ENCODE measurements at places on chromosomes 11 and 22.

DNA sequence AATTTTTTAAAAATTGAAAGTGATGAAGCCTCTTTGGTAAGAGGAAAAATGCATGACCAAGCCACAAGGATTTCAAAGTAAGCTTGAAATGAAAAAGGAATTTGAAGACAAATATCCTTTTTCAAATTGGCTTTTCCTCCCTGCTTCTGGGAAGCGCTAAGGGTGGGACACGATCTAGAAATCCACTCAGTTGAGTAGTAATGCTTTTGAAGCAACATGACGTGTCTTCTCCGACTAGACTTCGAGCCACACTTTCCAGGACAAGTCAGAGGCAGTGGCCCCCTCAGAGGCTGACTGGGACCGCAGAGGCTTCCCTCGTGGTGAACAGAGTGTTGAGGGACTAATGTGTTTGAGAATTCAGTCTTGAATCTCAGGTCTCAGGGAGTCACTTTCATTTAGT is 39.8 kb downstream of the KREMEN1 start:
- no peak for DNase-seq

GRCh38 chr11:12266132-12266531 is 111.2 kb upstream of the PARVA start:
- DNase-seq = no peak

- peak; percentile 45 for DNase-seq
Measured at GRCh38 chr11:64750361-64751054, 6.6 kb upstream of the RASGRP2 start.

- no peak for DNase-seq
Measured at GRCh38 chr11:76625472-76626186, 44.9 kb downstream of the LRRC32 start.

- DNase-seq = no peak
Measured at GRCh38 chr11:66548041-66548440, 1.3 kb downstream of the ACTN3 start.

GRCh38 chr11:21385669-21386440 is 716.5 kb downstream of the NELL1 start:
- no peak for DNase-seq

GRCh38 chr11:112822478-112823274 is 138.5 kb upstream of the NCAM1 start:
- DNase-seq = no peak

DNA sequence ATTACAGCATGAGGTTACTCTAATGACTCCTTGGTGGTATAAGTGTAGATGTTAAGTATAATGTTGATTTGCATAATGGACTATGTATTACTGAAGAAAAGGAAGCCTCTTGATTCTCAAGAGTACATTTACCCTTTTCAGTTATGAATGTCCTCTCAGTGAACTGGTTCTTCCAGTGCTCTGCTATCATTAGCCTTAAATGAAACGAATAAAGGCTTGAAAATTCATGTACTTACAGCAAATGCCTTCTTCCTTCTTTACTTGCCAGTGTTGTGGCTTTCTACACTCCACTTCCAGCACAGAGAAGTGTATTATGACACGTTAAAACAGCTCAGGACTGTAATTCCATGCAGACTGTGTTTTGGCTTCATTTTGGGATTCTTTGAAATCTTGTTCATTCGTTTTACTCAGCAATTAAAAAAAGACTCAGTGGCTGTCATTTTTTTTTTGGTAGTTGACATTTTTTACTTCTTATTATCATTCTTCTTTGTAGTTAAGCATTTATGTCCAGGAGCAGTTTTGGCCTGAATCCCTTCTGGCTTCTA is 96.9 kb downstream of the MTMR3 start:
- DNase-seq = no peak

- DNase-seq = no peak
Measured at GRCh38 chr11:116059919-116060318, 555.7 kb upstream of the CADM1 start.

- DNase-seq = no peak
Measured at GRCh38 chr11:37336401-37336800, 738.4 kb upstream of the RAG2 start.

DNA sequence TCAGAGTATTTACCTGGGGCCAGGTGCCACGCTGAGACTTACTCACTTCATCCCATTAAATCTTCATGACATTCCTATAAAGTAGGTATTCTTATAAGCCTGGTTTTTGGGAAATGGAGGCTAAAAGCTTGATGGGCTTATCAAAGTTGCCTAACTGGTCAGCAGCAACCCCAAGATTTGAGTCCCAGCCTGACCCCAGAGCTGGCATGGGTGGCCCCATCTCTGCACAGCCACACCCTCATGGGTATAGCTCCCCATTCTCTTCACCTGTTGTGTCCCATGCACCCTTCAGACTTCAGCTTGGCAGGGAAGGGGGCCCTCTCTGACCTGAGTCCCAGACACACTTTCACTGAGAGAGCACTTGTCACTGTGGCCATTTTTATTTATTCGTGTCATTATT is 37.4 kb upstream of the TP53I11 start:
- DNase-seq = no peak

DNA sequence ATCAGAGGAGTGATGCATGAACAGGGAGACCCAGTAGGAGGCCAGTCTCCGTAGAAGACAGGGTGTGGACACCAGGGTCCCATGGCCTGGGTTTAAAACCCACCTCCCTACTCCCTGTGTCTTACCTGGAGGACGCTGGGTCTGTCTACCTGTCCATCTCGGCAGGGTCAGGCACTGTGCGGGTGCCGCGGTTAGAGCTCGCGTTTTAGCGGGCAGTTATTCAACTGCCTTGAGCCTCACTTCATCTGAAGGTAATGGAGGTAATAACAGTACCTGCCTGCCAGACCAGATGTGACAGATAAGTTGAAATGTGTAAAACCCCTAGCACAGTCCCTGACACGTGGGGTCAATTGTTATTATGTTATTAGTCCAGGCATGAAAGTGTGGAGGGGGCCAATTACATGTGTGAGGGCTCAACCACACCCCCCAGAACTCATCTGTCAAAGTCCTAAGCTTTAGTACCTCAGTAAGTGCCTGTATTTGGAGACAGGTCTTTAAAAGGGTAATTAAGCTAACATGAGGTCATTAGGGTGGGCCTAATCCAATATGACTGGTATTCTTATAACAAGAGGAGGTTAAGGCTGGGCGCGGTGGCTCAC is 8.1 kb upstream of the UPK3A start:
- DNase-seq = no peak

DNA sequence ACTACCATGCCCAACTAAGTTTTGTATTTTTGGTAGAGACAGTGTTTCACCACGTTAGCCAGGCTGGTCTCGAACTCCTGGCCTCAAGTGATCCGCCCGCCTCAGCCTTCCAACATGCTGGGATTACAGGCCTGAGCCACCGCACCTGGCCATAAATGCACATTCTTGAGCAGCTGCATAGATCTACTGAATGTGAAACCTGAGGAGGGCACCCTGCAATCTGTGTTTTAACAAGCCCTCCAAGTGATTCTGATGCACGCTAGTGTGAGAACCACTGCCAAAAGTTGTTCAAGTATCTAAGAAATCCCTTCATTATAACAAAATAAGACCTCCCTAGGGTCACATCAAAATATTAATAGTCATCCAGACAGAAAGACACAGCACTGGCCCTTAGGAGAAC is 89.3 kb downstream of the RDX start:
- no peak for DNase-seq

GRCh38 chr22:46650078-46650810 is 30.1 kb downstream of the GRAMD4 start:
- no peak for DNase-seq

GRCh38 chr11:125367710-125368109 is 128.4 kb downstream of the FEZ1 start:
- no peak for DNase-seq

- DNase-seq = no peak
Measured at GRCh38 chr11:14288189-14288935, 70.6 kb downstream of the RRAS2 start.

- no peak for DNase-seq
Measured at GRCh38 chr11:35491231-35491871, 34.1 kb downstream of the PAMR1 start.

GRCh38 chr11:19499026-19499669 is 213.5 kb upstream of the NAV2 start:
- no peak for DNase-seq

Measured in CD4-positive, alpha-beta T cell treated with Interleukin-21 for 1 hour (primary cell).